Caco-2 (cell line): ENCODE measurements at places on chromosomes 7 and 10. TPM values are rescaled to one million over a fixed set of nuclear protein-coding genes. Genes with fewer than 3 reads are reported as not detected.

Gene LARP4B
- total RNA-seq = 230 and 235 TPM in 2 replicates

Gene GRID1
- 6.9 and 8.0 TPM in 2 replicates for total RNA-seq

Gene VENTX
- 0.12 TPM in 1 of 2 replicates, not detected in the other for total RNA-seq

Gene GPR26
- total RNA-seq = not detected in 2 replicates

Gene STEAP1B
- 1.7 TPM in 2 replicates for total RNA-seq

DNA sequence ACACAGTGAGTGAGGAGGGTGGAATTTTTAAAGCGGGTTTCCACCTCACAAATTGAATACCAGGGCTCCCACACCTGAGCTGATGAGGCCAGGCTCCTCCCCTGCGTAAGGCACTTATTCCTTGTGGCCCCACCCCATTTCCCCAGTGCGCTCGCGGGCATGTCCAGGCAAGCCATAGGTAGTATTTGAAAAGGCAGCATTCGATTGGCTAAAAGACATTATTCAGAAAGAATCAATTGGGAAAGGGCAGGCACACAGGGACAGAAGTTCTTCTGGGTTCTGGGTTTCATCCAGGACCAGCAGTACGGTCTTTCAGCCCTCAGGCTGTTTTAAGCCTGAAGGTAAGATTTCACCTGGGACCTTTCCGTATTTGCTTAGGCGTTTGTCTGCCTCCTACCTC, 222.3 kb downstream of the BBS9 start:
- no peaks in the 10 kb centered on the region for H3K4me1 ChIP-seq
- no peak overlapping the region for H3K4me3 ChIP-seq

- DNase-seq = no peak
- H3K36me3 ChIP-seq = no peaks in the 10 kb centered on the region
- no peaks in the 10 kb centered on the region for H3K4me1 ChIP-seq
- no peak overlapping the region for H3K27ac ChIP-seq
- H3K4me3 ChIP-seq = no peak overlapping the region
These were observed 636.4 kb downstream of the KCNMA1 start for GRCh38 chr10:77001206-77001605.

- no peak for DNase-seq
- no peaks in the 10 kb centered on the region for H3K36me3 ChIP-seq
- H3K4me3 ChIP-seq = no peak overlapping the region
- no peaks in the 10 kb centered on the region for H3K4me1 ChIP-seq
These were observed 154.2 kb downstream of the GFRA1 start for GRCh38 chr10:116118847-116119246.

- no peak for DNase-seq
- no peaks in the 10 kb centered on the region for H3K36me3 ChIP-seq
- H3K4me1 ChIP-seq = peaks cover 7% of the 10 kb centered on the region; the same call in 1 of the 2 replicates
- no peaks in the 10 kb centered on the region for H3K27me3 ChIP-seq
These were observed 7.7 kb upstream of the ITPRIP start for GRCh38 chr10:104345941-104346340.

- H3K27me3 ChIP-seq = no peaks in the 10 kb centered on the region
- no peak overlapping the region for H3K27ac ChIP-seq
- no peak for DNase-seq
- no peak overlapping the region for H3K4me3 ChIP-seq
- peaks cover 20% of the 10 kb centered on the region for H3K4me1 ChIP-seq
These were observed 16.3 kb upstream of the CRYGN start for GRCh38 chr7:151456276-151456675.
